ENCODE measurements at places on chromosomes 3 and 15. TPM values are rescaled to one million over a fixed set of nuclear protein-coding genes. Genes with fewer than 3 reads are reported as not detected.

Gene GRIP2
- total RNA-seq: 4.2 TPM

Gene DPPA4
- 4.6 TPM for total RNA-seq

Gene C3orf62
- total RNA-seq: 6.6 TPM

Gene KBTBD12
- total RNA-seq: 1.5 TPM

Gene ADAMTS17
- 4.4 TPM for total RNA-seq

Gene PCSK6
- total RNA-seq: 23.0 TPM

Gene SPSB4
- total RNA-seq: 12.7 TPM

Gene ANKRD34C
- total RNA-seq: 2.4 TPM

Gene SPTBN5
- total RNA-seq: 1.3 TPM

Gene ZNF662
- total RNA-seq: 23.0 TPM
